ENCODE measurements at places on chromosomes 2 and 18. TPM values are rescaled to one million over a fixed set of nuclear protein-coding genes. Genes with fewer than 3 reads are reported as not detected.

Gene GALR1
- total RNA-seq: not detected

Gene PIGN
- 24.1 TPM for total RNA-seq

Gene TRABD2A
- 0.84 TPM for total RNA-seq

Gene FAM228A
- 0.51 TPM for total RNA-seq
